ENCODE measurements at places on chromosomes 4 and X. TPM values are rescaled to one million over a fixed set of nuclear protein-coding genes. Genes with fewer than 3 reads are reported as not detected.

Gene USP17L13
- total RNA-seq, result not detected

Gene CXCL10
- 0.41 TPM for total RNA-seq

Gene FAM50A
- total RNA-seq, result 43.7 TPM

Gene RASL11B
- total RNA-seq, result 0.24 TPM

Gene FAM47C
- not detected for total RNA-seq

- H3K27ac ChIP-seq, result no peak overlapping the region
- H3K4me1 ChIP-seq, result no peaks in the 10 kb centered on the region
- no peak for DNase-seq
- H3K36me3 ChIP-seq, result no peaks in the 10 kb centered on the region
- H3K27me3 ChIP-seq, result no peaks in the 10 kb centered on the region
Observed at GRCh38 chrX:115531818-115532403, 29.1 kb upstream of the PLS3 start.

DNA sequence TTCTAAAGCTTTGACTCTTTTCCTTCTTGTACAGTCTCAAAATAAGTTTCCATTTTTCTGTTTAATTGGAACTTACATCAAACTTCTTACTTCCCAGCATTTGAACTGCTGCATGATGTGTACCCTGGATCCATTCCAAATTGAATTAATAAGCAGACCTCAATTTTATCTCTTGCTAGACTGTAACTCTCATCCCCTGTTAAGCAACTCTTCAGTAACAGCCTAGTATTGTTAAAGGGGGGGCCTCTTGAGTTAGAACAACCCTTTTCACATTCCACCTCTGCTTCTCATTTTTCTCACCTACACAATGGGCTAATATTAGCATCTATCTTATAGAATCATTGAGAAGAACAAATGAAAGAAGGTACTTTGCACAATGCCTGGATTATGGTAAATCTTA is 169.4 kb downstream of the IL1RAPL1 start:
- no peaks in the 10 kb centered on the region for H3K4me1 ChIP-seq
- H3K27me3 ChIP-seq, result no peaks in the 10 kb centered on the region
- H3K36me3 ChIP-seq, result no peaks in the 10 kb centered on the region
- H3K4me3 ChIP-seq, result no peak overlapping the region

- no peaks in the 10 kb centered on the region for H3K27me3 ChIP-seq
- no peak overlapping the region for H3K27ac ChIP-seq
- no peak for DNase-seq
- peaks cover 10% of the 10 kb centered on the region for H3K36me3 ChIP-seq
- H3K4me1 ChIP-seq, result peaks cover 2% of the 10 kb centered on the region
Observed at GRCh38 chr4:183674153-183674552, 15.1 kb downstream of the TRAPPC11 start.

DNA sequence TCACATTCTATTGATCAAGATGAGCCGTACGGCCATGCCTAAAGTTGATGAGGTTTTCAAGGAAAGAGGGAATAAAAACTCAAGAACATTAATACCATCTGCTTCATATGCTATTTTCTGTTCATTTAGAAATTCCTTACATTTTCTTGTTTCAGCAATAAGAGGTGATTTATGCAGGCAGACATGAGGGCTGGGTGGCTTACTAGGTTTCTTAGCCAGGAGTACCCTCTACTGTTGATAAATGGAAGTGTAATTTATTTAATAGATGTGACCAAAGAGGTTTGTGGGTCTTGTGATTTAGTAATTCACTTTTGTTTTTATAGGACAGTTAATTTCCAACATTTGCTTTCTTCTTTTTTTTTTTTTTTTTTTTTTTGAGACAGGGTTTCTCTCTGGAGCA is 6.4 kb upstream of the SMIM9 start:
- DNase-seq, result peak; percentile 8
- H3K27me3 ChIP-seq, result no peaks in the 10 kb centered on the region
- no peaks in the 10 kb centered on the region for H3K36me3 ChIP-seq
- no peaks in the 10 kb centered on the region for H3K4me1 ChIP-seq
- H3K27ac ChIP-seq, result no peak overlapping the region
- no peak overlapping the region for H3K4me3 ChIP-seq

GRCh38 chr4:153074936-153075630 is 129.2 kb upstream of the TRIM2 start:
- H3K27ac ChIP-seq, result no peak overlapping the region
- DNase-seq, result no peak
- no peaks in the 10 kb centered on the region for H3K27me3 ChIP-seq
- H3K4me3 ChIP-seq, result no peak overlapping the region
- peaks cover 5% of the 10 kb centered on the region for H3K4me1 ChIP-seq

GRCh38 chrX:31223817-31224216 is 152.0 kb upstream of the FTHL17 start:
- H3K36me3 ChIP-seq, result no peaks in the 10 kb centered on the region
- no peak overlapping the region for H3K27ac ChIP-seq
- DNase-seq, result no peak

DNA sequence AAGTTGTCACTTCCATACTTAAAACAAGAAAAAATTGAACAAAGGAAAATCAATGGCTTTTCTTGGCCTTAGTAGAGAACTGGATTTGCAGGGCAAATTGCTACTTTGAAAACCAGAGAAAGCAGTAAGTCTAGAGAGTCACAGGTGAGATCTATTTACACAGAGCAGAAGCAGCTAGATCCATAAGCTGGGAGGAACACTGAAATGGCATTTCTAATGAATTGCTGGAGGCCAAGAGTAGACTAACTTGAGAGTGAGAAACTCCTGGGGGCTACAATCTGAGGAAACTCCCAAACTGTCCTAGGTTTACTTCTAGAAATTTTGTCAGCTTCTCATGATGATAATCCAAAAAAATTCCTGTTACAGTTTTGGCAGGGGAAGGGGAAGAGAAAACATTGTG is 133.3 kb downstream of the SPCS3 start:
- no peak overlapping the region for H3K4me3 ChIP-seq
- H3K4me1 ChIP-seq, result no peaks in the 10 kb centered on the region
- no peak for DNase-seq

- DNase-seq, result no peak
- peaks cover 4% of the 10 kb centered on the region for H3K27me3 ChIP-seq
- H3K4me1 ChIP-seq, result no peaks in the 10 kb centered on the region
- H3K4me3 ChIP-seq, result no peak overlapping the region
- H3K36me3 ChIP-seq, result no peaks in the 10 kb centered on the region
- no peak overlapping the region for H3K27ac ChIP-seq
Observed at GRCh38 chr4:17709763-17710068, 71.7 kb downstream of the FAM184B start.

DNA sequence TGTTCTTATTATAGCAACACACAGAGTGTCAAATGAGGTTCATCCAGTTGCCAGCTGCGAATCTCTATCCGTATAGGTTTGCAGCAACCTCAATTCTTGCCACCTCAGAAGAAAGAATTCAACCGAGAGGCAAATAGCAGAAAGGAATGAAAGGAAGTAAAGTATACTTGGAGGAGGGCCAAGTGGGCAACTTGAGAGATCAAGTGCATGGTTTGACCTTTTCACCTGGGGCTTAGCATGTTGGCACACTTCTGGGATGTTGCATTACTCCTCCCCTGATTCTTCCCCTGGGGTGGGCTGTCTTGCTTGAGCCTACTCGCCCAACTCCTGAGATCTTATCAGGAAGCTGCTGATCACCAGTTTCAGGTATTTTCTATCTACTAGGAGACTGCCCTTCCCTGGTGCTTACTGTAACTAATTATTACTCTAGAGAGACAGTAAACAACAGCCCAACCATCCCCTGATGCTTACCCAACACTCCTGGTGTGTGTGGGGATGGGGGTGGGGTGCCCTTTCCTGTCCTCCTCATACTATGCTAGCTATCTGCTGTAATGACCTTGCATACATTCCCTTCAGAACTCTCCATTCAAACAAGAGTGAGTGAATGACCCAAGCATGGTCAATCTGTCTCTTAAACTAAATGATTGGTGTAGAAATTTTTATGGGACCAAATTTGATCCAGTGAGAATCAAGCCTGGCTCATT is 7.3 kb upstream of the TMEM33 start:
- peaks cover 5% of the 10 kb centered on the region for H3K4me1 ChIP-seq
- no peak overlapping the region for H3K4me3 ChIP-seq
- H3K27me3 ChIP-seq, result peaks cover under 1% of the 10 kb centered on the region
- H3K27ac ChIP-seq, result no peak overlapping the region
- no peak for DNase-seq

- H3K36me3 ChIP-seq, result peaks cover 11% of the 10 kb centered on the region
- peaks cover 3% of the 10 kb centered on the region for H3K4me1 ChIP-seq
- no peak overlapping the region for H3K27ac ChIP-seq
- H3K4me3 ChIP-seq, result no peak overlapping the region
- DNase-seq, result peak; percentile 25
Observed at GRCh38 chr4:25926462-25926861, 12.4 kb downstream of the SMIM20 start.

GRCh38 chrX:74535408-74536151 is 78.8 kb downstream of the RLIM start:
- peak overlapping the region; percentile 73 for H3K4me3 ChIP-seq
- peaks cover 16% of the 10 kb centered on the region for H3K4me1 ChIP-seq
- peaks cover 1% of the 10 kb centered on the region for H3K36me3 ChIP-seq
- H3K27me3 ChIP-seq, result no peaks in the 10 kb centered on the region
- no peak overlapping the region for H3K27ac ChIP-seq

DNA sequence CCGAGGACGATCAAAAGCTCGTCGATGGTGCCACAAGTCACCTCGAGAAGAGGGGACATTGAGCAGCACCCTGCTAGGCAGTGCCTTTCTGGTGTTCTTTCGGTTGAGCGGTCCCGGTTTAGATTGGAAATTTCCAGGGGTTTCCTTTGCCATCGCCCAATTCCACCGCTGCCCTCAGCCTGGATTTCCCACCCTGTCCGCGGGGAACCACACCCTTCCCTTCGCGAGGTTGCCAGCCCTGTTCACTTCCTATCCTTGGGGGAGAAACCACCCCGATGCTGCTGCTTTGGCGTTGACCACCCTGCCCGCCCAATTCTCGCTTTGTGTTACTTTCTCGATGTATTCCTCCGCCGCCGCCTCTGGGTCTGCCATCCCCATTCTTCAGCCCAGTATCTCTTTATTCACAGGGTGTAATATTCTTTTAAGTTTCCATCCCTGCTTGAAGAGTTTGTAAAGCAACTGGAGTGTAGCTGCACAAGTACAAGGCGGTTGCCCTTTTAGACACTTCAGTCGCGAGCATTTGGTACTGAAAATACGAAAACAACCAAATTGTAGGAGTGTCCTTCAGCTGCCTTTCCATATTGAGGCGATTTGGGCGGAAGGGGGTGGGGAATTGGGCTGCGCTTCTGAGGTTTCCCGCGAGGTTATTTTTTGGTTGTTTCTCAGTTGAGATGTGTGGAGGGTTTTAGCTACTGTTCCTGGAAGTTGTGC is 1.1 kb downstream of the OGT start:
- H3K4me3 ChIP-seq, result peak overlapping the region; percentile 96
- H3K27me3 ChIP-seq, result no peaks in the 10 kb centered on the region
- peaks cover 46% of the 10 kb centered on the region for H3K36me3 ChIP-seq
- peak; percentile 73 for DNase-seq
- H3K4me1 ChIP-seq, result peaks cover 30% of the 10 kb centered on the region
- H3K27ac ChIP-seq, result peak overlapping the region; percentile 98

GRCh38 chrX:16119353-16120220 is 3.8 kb upstream of the GRPR start:
- peak overlapping the region; percentile 20 for H3K27ac ChIP-seq
- no peaks in the 10 kb centered on the region for H3K36me3 ChIP-seq
- H3K4me3 ChIP-seq, result no peak overlapping the region
- H3K27me3 ChIP-seq, result peaks cover 3% of the 10 kb centered on the region

DNA sequence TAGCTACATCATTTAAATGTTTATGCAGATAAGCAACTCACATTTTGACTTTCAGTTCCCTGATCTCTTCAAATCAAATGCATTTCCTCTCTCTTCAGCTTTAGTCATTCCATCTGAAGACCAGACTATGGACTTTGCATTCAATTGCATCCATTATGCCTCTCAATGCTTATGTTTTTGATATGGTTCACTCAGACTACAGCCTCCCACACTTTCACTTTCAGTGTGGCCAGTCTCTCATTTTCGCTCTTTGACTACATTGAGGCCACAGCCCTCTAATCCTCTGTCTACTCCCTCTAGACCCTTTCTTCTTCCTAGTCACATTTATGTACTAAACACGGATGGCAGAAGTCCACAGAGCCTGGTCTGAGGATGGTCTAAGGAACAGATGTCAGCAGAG is 24.5 kb upstream of the VEGFC start:
- H3K36me3 ChIP-seq, result no peaks in the 10 kb centered on the region
- H3K4me1 ChIP-seq, result no peaks in the 10 kb centered on the region
- DNase-seq, result no peak
- H3K4me3 ChIP-seq, result no peak overlapping the region

DNA sequence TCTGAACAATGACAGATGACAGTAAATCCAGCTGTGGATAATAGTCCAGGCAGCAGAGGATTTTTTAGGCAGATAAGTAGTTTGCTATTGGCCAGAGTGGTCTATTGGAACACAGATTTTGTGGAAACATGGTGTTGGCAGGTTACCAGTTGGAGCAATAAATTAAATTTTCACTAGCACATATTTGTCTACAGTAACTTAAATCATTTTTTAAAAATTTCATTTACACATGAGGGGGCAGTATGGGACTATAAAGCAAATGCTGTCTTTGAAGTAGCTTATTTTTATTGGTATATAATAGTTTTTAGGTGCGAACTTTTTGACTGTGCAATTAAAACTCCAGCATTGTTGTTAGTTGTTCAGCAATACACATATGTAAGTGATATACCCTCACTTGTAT is 289.8 kb downstream of the ARHGAP10 start:
- no peaks in the 10 kb centered on the region for H3K4me1 ChIP-seq
- H3K4me3 ChIP-seq, result no peak overlapping the region
- no peak overlapping the region for H3K27ac ChIP-seq
- no peaks in the 10 kb centered on the region for H3K27me3 ChIP-seq
- H3K36me3 ChIP-seq, result no peaks in the 10 kb centered on the region

- no peak overlapping the region for H3K27ac ChIP-seq
- no peak for DNase-seq
- H3K4me1 ChIP-seq, result no peaks in the 10 kb centered on the region
- no peak overlapping the region for H3K4me3 ChIP-seq
Observed at GRCh38 chr4:131258361-131258760, 1890.7 kb upstream of the PCDH10 start.

DNA sequence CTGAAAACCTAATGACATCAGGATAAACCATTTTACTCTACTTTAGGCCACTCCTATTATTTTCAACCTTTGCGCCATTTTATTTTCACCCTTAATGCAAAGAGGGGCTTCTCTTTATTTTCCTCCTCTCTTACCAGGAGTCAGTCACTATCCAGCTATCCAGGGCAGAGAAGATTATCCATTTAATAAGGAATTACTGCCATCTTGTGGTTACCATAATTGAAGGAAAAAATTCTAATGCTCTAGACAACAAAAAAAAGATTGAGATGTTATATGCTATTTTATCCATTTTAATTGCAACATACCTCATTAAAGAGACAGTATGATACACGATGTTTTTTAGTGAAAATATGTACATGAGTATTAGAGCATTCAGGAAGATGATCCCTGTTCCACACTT is 514.5 kb upstream of the FAM241A start:
- no peak for DNase-seq
- H3K4me1 ChIP-seq, result no peaks in the 10 kb centered on the region
- H3K27me3 ChIP-seq, result no peaks in the 10 kb centered on the region
- H3K27ac ChIP-seq, result no peak overlapping the region

All from activated naive CD4-positive, alpha-beta T cell treated with anti-CD3 and anti-CD28 coated beads for 36 hours (primary cell).